ENCODE measurements at places on chromosomes 1 and 21.

- no peak for DNase-seq
Observed at GRCh38 chr1:2833454-2834145, 32.1 kb upstream of the TTC34 start.

GRCh38 chr1:109838838-109839240 lies 71.8 kb upstream of the CSF1 start:
- DNase-seq: no peak

- DNase-seq: peak; percentile 36
Observed at GRCh38 chr1:67802565-67802964, 30.7 kb downstream of the GNG12 start.

DNA sequence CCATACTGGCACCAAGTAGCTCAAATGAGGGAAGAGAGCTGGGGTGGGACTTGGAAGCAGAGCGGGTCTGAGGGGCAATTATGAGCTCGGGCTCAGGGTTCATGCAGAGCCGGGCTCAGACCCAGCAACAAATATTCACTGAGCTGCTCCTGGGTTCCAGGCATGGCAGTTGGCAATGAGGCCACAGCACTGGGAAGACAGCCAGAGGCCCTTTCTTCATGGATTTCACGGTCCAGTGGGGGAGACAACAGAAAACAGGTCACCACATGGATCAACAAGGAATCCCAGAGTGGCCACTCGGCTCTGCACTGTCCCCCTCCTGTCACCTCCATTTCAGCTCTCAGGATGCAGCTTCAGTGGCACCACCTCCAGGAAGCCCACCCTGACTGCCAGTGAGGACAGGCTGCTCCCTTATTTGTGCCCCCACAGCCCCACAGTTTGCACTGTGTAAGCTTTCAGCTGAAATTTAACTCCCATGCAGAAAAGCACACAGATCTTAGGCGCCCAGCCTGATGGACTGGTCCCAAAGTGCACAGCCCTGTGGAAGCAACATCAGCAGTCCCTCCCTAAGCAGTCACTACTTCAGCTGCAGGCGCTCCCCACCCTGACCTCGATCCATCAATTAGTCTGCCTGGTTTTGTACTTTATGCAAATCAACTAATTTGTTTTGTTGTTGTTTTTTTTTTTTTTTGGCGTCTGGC lies 22.4 kb downstream of the ARHGEF19 start:
- DNase-seq: peak; percentile 49

DNA sequence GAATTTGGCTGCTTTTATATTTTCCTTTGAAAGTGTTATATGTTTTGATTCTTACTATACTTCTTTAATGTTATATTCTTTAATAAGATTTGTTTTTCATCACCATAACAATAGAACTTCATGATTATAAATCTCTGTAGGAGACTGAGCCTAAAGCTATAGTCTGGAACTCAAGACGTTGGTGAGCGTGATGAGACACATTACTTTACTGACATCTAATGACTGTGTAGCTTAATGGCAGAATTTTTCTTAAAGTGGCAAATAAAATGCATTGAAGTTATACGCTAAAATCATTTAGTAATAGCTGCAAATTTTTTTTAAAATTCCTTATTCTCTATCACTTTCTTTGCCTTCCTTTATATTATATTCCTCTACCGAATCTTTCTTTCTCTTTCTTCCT lies 56.1 kb upstream of the HAO2 start:
- DNase-seq: no peak

DNA sequence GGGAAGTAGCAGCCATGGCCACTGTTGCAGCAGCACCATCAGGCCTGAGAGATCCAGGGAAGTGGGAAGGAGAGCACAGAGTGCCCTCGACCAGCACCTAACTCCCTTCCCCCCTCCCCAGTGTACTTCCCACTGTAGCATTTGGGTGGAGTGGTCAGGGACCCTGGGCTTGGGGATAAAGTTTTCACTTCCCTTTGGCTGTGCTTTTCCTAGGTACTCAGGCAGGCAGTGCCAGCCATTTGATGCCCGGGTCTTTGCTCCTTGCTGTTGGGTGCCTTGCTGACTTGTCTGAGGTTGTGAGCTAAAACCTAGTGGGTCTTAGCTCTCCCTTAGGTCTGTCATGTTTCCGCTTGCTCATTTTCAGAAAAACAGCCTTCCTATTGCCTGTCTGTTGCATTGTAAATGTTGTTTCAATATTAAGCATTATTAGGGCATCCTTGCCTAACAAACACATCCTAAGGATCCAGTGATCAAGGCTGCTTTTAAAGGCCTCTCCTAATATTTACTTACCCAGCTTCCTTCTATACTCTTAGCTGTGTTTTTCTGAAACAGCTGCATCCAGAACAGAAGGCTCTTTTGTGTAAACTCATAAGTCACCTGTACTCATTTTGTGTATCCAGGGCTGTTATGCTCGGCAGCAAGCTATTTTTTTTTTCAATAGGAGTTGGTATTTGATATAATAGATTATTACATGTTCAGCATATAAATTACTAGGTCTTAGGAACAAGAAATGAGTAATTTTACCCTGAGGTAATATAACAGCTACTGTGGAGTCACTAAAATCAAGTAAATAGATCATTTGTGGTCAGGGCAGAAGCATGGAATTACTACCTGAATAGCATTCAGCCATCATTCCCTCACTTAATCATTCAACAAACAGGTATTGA lies 418.6 kb upstream of the PROX1 start:
- no peak for DNase-seq

- DNase-seq: no peak
Observed at GRCh38 chr1:203823306-203823705, 27.9 kb downstream of the ZBED6 start.

GRCh38 chr1:89606227-89606980 lies 26.5 kb upstream of the LRRC8C start:
- no peak for DNase-seq

GRCh38 chr1:164559342-164560051 lies 513 bp downstream of the PBX1 start:
- DNase-seq: peak; percentile 32

DNA sequence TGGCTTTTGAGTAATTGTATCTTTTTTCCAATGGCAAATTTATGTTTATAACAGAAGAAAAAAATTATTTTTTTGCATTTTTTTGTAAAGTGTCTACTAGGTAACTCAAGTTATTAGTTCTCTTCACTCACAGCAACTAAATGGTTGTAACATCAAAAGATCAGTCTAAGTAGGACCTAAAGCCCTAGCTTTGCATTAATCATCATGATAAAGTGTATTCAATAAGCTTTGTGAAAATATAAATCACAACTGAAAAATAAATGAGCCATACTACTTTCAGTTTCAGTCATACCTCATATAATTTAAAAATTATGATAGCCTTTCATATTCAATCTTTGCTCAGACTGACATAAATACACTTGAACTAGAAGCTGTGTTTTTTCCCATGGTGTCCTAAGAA lies 6.9 kb downstream of the TAF5L start:
- no peak for DNase-seq

GRCh38 chr21:36452281-36452825 lies 27.6 kb downstream of the CLDN14 start:
- DNase-seq: no peak

DNA sequence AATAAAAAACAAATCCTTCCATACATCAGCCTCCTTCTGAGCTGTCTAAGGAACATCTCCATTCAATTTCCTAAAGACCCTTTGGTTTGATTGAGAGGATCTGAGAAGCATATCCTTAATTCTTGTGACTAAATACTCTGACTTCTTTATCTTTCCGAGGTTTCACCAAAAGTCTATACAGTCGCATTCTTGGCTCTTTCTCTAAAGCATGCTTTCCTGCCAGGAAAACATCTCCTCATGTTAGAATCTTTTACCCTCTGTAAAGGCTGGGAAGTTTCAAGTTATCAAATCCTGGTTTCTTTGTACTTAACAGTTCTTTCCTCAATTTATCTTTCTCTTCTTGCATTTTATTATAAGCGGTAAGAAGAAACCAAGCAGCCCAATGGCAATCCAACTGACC lies 630.4 kb downstream of the PTPRC start:
- no peak for DNase-seq

- peak; percentile 78 for DNase-seq
Observed at GRCh38 chr1:89605692-89606091, 27.2 kb upstream of the LRRC8C start.

DNA sequence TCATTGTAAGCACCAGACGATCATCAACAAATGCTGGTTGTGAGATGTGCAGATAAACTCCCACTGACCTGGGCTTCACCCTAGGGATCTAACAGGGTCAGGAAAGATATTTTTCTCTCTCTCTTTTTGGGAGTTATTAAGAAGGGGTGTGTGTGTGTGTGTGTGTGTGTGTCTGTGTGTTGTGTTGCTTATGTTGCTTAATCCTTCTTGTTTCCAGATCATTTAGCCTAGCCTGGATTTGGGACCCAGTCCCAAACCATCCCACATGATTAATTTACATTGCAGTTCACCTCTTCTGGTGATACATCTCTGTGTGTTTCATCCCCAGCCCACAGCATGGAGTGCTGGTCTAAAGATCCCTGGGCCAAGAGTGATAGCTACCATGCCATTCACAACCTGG lies 122.8 kb upstream of the IPO9 start:
- DNase-seq: no peak

GRCh38 chr1:8314346-8315280 lies 3.3 kb upstream of the SLC45A1 start:
- peak; percentile 61 for DNase-seq

DNA sequence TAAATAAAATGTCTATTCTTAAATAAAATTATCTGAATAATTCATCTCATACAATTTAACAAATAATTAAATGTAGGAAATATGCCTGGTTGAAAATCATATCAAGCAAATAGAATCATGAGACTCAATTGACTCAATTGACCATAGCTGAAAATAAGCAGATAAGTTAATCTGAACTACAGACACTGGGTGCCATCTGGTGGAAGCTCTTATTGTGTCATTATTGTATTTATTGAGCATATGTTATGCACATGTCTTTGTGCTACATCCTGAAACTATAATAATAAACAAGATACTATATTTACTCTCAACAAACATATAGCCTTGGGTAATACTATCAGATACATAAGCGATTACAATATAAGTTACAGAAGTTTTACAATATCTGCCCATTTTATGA lies 41.0 kb downstream of the BRINP3 start:
- peak; percentile 46 for DNase-seq

DNA sequence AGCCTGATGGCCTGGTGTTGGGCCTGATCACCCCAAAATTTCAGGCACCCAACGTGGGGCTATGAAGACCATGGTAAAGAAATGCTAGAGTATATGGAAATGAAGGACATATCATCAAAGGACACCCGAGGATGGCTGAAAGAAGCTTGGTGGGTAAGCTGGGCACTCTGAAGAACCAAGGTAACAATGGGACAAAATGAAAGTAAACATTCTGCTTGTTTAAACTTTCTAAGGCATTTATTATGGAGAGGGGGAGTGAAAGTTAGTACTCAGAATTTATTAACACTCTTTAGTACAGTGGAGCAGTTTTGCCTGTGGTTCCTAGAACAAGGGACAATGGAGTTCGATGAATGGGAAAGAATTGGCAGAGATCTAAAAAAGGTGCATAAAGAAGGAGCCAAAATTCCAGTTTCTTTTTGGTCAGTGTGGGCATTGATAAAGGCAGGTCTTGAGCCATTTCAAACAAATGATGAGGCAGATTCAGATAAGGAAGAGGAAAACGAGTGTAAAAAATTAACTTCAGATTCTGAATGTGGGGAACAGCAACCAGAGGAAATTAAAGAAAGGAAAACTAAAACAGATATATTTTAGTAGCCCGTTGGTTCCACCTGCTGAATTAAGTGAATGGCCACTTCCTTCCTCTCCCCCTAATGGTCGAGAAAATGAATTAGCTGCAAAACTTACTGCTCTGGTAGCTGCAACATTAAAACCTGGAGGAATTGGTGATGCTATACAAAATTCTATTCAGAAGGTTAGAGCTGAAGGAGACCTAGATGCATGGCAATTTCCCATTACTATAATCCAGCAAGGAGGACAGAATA lies 8.4 kb upstream of the PM20D1 start:
- no peak for DNase-seq

DNA sequence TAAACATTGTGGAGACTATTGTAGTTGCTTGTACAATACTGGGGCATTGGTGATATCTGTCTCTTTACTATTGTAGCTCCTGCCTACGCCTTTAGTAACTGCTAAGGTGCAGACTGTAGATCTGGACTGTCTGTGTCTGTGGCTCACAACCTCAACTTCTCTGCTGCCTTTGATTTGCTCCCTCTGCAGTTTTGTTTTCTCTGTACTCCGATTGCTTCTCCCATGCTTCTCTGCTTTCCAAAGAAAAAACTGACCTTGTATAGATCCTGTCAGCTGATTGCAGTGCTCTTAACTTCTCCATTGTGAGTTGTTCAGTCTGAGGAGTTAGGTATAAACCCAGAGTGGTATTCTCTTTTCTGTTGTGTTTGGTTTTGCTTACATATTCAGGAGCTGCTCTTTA lies 15.3 kb downstream of the MAGI3 start:
- no peak for DNase-seq

DNA sequence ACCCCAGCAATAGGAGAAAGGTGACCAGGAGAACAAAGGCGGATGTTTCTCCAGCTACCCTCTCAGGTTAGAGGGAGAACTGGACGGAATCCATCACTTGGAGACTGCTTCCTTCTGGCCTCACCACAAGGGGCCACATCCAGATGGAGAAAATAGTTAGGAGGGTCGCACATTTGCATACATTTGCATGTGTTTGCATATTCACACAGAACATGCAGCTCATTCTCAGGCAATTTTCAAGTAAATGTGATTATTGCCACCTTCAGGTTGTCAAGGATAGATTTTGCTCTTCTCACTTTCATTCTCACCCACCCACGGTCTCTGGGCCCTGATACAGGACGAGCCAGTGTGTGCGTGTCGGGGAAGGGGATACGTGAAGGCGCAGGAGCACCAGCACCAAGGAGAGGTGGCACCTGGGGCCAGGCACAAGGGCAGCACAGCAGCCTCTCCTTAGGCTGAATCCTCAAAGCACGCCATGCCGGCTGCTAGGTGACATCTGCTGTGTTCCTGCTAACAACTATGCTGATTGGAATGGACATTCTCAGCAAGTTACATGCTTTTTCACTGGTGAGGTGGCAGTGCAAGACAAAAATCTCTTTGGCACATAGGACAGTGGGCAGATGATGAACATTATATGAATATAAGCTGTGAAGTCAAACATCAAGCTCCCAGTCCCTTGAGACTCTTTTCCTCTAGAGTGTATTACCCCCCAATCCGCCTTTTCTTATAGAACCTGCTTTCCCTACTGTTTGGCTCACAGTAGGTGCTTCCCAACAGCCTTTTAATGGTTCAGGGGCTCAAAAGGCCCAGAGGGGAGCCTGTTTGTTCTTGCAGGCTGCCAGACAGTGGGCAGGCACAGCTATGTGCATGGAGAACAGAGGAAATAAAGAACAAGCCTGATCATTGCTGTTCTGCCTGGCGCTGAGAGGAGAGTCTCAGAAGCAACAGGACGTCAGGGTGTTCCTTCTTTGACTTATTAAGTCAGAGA lies 14.3 kb downstream of the ACKR1 start:
- no peak for DNase-seq

GRCh38 chr1:65109487-65109886 lies 38.5 kb upstream of the AK4 start:
- no peak for DNase-seq

- DNase-seq: no peak
Observed at GRCh38 chr1:225595452-225595851, 57.5 kb downstream of the ENAH start.

DNA sequence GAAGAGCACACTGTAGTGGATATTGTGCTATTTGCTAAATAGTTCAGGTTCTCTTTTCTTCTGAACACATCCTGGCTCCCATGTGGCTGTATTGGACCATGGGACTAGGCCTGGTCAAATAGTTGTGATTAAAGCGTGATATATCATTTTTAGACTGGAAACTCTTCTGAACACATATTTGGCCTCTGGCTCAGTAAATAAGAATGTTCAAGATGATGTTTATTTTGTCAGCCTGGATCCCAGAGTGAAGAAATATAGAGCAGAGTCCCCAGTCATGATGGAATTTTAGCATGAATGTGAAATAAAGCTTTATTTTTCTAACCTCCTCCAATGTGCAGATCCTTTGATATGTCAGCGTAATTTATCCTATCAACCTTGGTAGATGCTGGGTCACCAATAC lies 542.6 kb downstream of the ADGRL2 start:
- no peak for DNase-seq
